Lower leg skin (tissue), 4 donors: ENCODE measurements at places on chromosomes 7 and 10. TPM values are rescaled to one million over a fixed set of nuclear protein-coding genes. Genes with fewer than 3 reads are reported as not detected.

TRIL gene
- total RNA-seq = 3.9 TPM

HOXA3 gene
- total RNA-seq = 7.2 TPM

FAM237B gene
- total RNA-seq = not detected

FFAR4 gene
- 0.88 TPM for total RNA-seq

ASB10 gene
- not detected for total RNA-seq

OR6B1 gene
- not detected for total RNA-seq

LIPJ gene
- total RNA-seq = not detected

SUGCT gene
- total RNA-seq = 1.6 TPM

AKR1C3 gene
- 17.2 TPM for total RNA-seq

HPSE2 gene
- 2.3 TPM for total RNA-seq

PAPOLB gene
- not detected for total RNA-seq

PODXL gene
- total RNA-seq = 9.6 TPM

CLDN3 gene
- 11.8 TPM for total RNA-seq

SFRP5 gene
- 2.0 TPM for total RNA-seq

TSPAN15 gene
- 5.9 TPM for total RNA-seq

NCF1 gene
- 1.2 TPM for total RNA-seq

PNLIPRP1 gene
- not detected for total RNA-seq

JAKMIP3 gene
- 0.32 TPM for total RNA-seq

CEP55 gene
- total RNA-seq = 1.4 TPM

FBXO24 gene
- 0.15 TPM for total RNA-seq

ENKUR gene
- total RNA-seq = not detected

SLC29A3 gene
- 5.7 TPM for total RNA-seq

PKD2L1 gene
- total RNA-seq = not detected

CHRM2 gene
- not detected for total RNA-seq

NEUROD6 gene
- total RNA-seq = not detected
